Naive thymus-derived CD8-positive, alpha-beta T cell (primary cell): ENCODE measurements at places on chromosomes 6 and 20.
A peak's percentile ranks its signal among the peaks of the same experiment; 100 is the strongest.

DNA sequence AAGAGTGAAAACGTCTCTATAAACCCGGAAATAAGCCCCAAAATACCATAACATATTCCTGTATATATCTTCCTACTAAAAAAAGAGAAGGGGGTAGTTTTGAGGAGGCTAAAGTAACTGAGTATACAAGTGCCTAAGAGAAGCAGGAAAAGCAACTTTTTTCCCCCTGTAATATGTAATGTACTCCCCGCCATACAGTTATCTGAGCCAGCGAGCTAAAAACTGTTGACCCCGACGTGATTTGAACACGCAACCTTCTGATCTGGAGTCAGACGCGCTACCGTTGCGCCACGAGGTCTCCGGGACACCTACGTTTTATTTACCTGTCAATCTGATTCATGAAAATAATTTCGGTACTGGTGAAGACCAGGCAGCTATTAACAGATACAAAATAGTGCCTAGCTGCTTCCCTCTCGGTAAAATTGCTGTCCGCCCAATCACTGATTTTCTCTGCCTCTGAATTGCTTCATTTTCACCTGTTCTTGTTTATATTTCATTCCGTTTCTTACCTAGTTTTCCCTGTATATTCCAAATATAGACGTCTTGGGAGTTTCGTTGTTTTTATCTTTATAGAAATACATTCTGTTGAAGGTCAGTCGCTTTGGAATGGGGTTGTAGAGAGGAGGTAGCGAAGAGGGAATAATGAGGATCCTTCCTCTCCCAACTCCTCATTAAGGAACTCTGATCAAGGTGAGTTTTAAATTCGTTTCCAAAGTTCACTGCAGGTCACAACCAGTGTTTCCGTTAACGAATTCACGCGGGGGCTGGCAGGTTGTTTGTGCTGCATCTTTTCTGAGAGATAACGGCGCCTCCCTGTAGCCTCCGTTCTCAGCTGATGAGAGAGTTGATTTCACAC, 33.6 kb upstream of the BTN3A2 start:
- no peak for DNase-seq

DNA sequence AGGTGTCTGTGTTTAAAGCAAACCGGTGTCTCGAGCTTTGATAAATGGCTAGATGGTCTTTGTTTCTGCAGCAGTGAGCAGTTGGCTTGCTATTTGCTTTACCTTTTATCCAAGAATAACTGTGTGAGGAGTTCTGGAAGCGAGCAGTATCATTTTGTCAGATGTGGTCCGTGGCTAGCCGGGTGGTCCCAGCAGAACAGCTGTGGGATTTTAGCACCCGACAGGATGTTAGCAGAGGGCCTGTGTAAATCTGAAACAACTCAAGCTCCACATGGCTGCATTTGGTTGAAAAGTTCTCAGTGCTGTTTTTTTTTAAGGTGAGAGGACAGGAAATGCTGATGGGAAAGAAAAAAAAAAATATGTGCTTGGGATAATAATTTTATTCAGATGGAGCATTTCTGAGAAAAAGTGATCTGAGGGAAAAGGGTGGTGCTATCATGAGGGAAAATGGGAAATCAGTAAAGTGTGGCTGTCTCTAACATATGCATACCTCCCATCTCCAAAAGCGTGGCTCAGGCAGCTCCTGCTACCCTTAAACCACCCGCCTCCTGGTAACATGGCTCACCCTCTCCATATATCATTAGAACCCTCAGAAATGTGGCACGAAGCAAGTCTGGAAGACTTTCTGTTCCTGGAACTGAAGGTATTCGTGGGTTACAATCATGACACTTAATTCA, 215.4 kb downstream of the TSHZ2 start:
- no peak for DNase-seq

GRCh38 chr6:42140756-42141602, 1.4 kb downstream of the C6orf132 start:
- no peak for DNase-seq

GRCh38 chr6:126300735-126301134, 39.2 kb upstream of the CENPW start:
- DNase-seq, result no peak

- peak; percentile 17 for DNase-seq
Observed at GRCh38 chr20:38727607-38728190, 3.4 kb downstream of the SLC32A1 start.

GRCh38 chr20:2692036-2692885, at the start of gene EBF4:
TSS of gene EBF4 (plus strand) at chr20:2692780. CDS start at chr20:2693646, 866 bp downstream.
- DNase-seq, result peak; percentile 33

DNA sequence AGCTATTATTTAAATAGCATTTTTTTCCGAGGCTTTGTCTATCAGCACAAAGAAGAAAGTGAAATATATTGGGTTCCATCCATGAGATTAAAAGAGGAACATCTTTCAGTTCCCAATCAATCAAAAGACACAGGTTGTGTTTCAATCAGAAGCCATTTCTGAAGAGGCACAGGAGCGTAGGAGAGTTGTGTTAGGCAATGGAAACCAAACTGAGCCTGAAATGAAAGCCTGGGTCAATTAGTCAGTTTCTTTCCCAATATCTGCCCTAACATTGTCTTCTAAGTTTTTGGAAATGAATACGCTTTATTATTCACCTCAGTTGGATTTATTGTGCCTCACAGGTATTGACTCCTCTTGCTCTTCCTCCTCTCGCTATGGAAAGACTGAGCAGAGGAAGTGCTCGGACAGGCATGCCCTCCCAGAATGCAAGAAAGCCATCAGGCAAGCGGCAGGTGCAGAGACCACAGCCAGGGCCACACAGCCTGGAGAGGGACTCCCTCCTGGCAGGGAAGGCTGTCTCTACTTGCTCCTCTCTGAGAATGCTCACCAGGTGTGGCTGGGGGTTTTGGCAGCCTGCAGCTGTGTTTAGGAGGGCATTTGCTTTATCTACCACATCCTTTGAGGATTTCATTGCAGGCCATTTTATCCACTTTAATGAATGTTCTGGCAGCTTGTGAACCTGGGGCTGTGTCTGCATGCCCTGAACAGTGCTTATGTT, 100.8 kb upstream of the NEDD9 start:
- DNase-seq, result no peak

- no peak for DNase-seq
Observed at GRCh38 chr20:25533920-25534700, 51.2 kb downstream of the NINL start.

DNA sequence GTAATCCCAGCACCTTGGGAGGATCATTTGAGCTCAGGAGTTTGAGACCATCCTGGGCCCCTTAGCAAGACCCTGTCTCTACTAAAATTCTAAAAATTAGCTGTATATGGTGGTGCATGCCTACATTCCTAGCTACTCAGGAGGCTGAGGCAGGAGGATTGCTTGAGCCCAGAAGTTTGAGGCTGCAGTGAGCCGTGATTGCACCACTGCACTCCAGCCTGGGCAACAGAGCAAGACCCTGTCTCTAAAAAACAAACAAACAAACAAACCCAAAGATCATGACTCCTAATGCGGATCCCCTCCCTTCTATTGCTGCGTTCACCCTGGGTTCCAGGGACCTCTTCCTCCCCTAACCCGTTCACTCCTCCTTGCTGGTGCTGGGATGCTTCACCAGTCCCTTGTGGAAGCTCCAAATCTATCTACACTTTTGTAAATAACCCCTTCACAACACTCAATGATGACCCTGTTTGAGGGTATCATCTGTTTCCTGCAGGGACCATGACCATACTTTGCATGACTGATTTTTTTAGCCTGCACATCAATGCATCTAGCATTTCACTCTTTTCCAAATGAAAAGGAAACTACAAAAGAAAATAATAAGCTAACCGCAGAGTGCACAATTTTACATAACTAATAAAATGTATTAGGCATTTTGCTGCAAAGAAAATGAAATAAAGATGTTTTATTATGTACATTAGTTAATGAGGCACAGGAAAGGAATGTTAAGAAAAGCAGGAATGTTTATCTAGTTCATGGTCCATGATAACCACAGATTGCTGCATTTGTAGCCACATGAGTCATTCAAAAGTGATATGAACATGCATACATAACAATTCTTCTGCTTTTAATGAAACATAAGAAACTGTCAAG, 30.5 kb upstream of the IPCEF1 start:
- DNase-seq, result no peak

- DNase-seq, result no peak
Observed at GRCh38 chr6:86355271-86355670, 582.1 kb upstream of the HTR1E start.

DNA sequence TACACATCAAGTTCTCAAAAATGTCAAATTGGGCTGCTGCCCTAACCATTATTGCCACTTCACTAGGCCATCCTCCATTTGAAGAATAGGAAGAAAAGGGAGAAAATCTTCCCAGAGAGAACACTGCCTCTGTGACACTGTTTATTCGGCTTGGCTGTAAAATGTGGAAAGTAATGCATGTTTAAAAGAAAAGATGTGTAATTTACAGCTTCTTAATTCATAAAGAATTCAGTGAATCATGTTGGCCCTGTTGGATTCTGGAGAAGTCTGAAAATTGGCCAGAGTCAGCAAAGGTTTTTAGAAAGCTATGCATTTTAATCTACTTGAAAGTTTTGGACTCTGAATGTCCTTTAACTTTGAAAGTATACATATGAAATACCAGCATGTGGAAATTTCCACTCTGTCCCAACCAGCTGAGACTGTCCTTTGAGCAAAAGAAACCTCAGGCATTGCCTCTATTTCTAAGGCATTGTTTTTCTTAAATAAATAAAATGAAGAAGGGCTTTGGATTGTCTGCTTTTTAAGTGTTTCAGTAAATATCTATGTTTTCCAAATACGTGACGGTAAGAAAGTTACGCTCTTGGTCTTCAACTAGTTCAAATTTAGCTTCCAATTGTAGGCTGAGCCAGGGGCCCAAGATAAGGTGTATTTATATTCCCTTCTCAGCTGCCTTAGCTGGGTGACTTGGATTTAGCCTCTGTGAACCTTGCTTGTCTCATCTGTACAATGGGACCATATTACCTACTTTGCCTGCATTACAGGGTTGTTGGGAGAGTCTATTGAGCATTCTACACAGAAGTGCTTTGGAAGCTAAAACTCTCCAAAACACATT, 222.2 kb downstream of the UST start:
- DNase-seq, result no peak
